ENCODE measurements at places on chromosomes 12 and 14.

- no peak for DNase-seq
These were observed 186.2 kb upstream of the C14orf180 start for GRCh38 chr14:104393199-104393897.

GRCh38 chr14:35121026-35121886 lies 534 bp downstream of the PPP2R3C start:
- no peak for DNase-seq

DNA sequence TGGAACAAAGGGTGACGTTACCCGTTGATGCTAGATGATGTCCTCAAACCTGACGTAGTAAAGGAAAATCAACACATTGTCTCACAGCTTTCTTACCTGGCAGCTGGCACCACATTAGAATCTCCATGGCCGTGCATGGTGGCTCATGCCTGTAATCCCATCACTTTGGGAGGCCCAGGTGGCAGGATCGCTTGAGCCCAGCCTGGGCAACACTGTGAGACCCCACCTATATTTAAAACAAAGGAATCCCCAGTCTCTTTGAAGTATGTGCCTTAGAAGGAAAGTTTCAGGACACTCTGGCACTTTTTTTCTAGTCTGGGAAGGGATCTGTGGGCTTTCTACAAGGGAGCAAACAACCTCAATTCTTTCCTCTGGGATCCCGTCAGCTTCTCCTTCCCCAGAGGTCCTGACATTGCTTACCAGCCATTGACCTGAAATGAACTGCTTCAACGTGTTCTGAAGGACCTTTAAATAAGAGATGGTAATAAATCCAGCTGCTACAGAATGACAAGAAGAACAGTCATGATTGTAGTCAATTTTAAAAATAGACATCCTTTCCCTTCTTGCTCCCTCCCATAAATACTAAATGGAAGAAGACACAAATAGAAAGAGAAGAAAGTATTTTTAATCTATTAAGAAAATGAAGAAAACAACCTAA lies 33.7 kb upstream of the TTC7B start:
- DNase-seq = no peak

- no peak for DNase-seq
These were observed 333.9 kb upstream of the LMO3 start for GRCh38 chr12:16939871-16940306.

DNA sequence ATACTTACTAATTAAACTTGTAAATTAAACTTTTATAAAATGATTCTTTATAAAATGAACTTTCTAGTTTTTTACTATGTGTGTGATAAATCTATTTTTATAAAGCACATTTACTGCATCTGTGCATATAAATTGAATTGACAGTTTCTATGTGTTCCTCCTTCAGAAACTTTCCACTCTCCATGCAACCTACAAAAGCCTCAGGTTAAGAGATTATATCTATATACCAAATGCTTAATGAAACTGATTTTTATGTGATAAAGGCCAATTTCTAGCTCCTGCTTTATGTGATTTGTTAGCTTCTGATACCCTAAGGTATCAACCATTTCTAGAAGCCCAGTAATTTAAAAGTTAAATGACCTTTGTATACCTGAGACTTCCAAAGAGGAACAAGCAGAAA lies 174.0 kb downstream of the SRGAP1 start:
- no peak for DNase-seq

All from stimulated activated CD4-positive, alpha-beta T cell treated with anti-CD3 and anti-CD28 coated beads, Interleukin-12 subunit alpha, Interleukin-12 subunit beta, amount 100 ng/mL, for 48 hours (primary cell).